Keratinocyte (primary cell): ENCODE measurements at places on chromosomes 1 and 21. TPM values are rescaled to one million over a fixed set of nuclear protein-coding genes. Genes with fewer than 3 reads are reported as not detected.

The GIPC2 gene
- 0.08 to 0.28 TPM (median 0.23 TPM) in 3 replicates for polyA plus RNA-seq

The CFHR5 gene
- not detected in 3 replicates for polyA plus RNA-seq

The NUDT4B gene
- polyA plus RNA-seq = 8.7 to 20.7 TPM (median 12.0 TPM) in 3 replicates

The FH gene
- polyA plus RNA-seq = 58.4 to 101 TPM (median 97.9 TPM) in 3 replicates

The TDRD5 gene
- polyA plus RNA-seq = 0.04 TPM in 1 of 3 replicates, not detected in the others

The SLC44A5 gene
- 0.31 to 0.72 TPM (median 0.49 TPM) in 3 replicates for polyA plus RNA-seq

The PGLYRP4 gene
- polyA plus RNA-seq = 2.4 to 21.6 TPM (median 3.8 TPM) in 3 replicates

The KRTAP22-1 gene
- polyA plus RNA-seq = not detected in 3 replicates

DNA sequence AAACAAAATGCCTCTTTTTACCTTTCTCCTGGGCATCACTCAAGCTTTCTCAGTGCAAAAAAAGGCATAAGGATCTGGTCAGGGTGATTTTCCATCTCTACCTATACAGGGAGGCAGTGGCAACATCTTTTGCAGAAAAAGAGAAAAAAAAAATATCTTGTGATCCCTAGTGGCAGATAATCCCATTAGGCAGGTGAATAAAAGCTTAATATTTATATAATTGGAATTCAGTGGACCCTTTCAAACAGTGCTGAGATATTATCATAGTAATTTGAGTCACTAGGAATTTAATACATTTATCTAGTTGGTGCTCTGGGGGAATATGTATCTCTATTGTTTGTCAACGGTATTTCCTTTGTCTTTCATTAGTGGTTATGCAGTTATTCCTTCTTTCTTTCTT is 29.9 kb upstream of the CXADR start:
- H3K27me3 ChIP-seq = peaks cover 6% of the 10 kb centered on the region
- H3K4me3 ChIP-seq = no peak overlapping the region
- no peaks in the 10 kb centered on the region for H3K36me3 ChIP-seq
- no peak overlapping the region for H3K27ac ChIP-seq
- DNase-seq = no peak
- H3K4me1 ChIP-seq = no peaks in the 10 kb centered on the region

DNA sequence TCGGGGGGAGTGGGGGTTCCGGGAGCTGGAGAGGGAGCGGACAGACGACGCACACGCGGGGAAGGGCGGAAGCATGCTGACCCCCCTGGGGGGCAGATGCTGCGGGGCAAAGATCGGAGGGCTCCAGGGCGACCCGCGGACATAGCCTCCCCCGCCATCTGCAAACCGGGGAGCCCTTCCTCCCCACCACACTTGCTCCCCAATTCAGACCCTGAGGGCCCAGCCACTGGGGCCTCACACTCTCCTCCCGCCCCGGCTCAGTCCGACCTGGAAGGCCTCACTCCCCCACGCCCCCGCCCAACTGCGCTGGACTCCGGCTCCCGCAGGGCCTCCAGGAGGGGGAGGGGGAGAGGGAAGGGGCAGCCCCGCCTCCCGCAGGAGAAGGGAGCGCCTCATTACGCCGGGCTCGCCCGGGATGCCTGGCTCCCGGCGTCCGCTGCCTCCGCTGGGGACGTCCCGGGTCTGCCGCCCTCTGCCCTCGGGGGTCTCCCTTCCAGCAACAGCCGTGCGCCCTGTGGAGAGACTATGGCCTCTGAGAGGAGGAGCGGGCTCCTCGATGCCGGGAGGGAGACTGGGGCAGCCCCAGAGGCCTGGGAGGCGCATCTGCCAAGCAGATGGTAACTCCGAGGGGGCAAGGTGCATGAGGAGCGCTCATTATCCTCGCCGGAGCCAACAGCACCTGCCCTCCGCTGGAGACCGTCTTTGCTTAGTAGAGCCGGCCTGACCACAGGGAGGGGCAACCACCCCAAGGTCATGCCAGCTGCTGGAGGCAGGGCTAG is 636 bp upstream of the CAMK2N1 start:
- DNase-seq = no peak
- H3K4me1 ChIP-seq = peaks cover 19% of the 10 kb centered on the region
- no peaks in the 10 kb centered on the region for H3K36me3 ChIP-seq
- peak overlapping the region; percentile 78 for H3K4me3 ChIP-seq
- no peaks in the 10 kb centered on the region for H3K27me3 ChIP-seq

- no peaks in the 10 kb centered on the region for H3K27me3 ChIP-seq
- H3K4me3 ChIP-seq = no peak overlapping the region
- no peak overlapping the region for H3K27ac ChIP-seq
- peaks cover 19% of the 10 kb centered on the region for H3K4me1 ChIP-seq
These were observed 8.3 kb upstream of the DIPK1A start for GRCh38 chr1:92969517-92969916.

GRCh38 chr1:203101813-203102634 is 16.2 kb upstream of the MYOG start:
- no peak for DNase-seq
- H3K27ac ChIP-seq = no peak overlapping the region
- peaks cover 4% of the 10 kb centered on the region for H3K27me3 ChIP-seq

GRCh38 chr1:20148571-20149500 is 9.7 kb downstream of the PLA2G2F start:
- no peak overlapping the region for H3K27ac ChIP-seq
- H3K4me3 ChIP-seq = no peak overlapping the region
- no peaks in the 10 kb centered on the region for H3K36me3 ChIP-seq
- no peak for DNase-seq

- H3K36me3 ChIP-seq = peaks cover 2% of the 10 kb centered on the region
- H3K4me3 ChIP-seq = no peak overlapping the region
- H3K4me1 ChIP-seq = peaks cover 42% of the 10 kb centered on the region
- DNase-seq = peak; percentile 82
- H3K27me3 ChIP-seq = no peaks in the 10 kb centered on the region
These were observed 1.4 kb upstream of the PTPRF start for GRCh38 chr1:43529206-43529731.

DNA sequence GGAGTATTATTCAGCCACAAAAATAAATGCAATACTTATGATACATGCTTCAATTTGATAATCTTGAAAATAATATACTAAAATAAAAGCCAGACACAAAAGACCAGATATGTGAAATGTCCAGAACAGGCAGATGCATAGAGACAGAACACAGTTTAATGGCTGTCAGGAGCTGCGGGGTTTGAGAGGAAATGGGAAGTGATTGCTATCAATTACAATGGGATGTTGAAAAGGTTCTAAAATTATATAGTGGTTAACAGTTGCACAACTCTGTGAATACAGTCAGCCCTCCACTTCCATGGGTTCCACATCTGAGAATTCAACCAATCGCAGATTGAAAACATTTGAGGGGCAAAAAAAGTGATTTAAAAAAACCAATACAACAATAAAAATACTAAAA is 54.0 kb downstream of the LTN1 start:
- H3K4me1 ChIP-seq = no peaks in the 10 kb centered on the region
- H3K4me3 ChIP-seq = no peak overlapping the region
- peaks cover 20% of the 10 kb centered on the region for H3K36me3 ChIP-seq
- no peaks in the 10 kb centered on the region for H3K27me3 ChIP-seq

DNA sequence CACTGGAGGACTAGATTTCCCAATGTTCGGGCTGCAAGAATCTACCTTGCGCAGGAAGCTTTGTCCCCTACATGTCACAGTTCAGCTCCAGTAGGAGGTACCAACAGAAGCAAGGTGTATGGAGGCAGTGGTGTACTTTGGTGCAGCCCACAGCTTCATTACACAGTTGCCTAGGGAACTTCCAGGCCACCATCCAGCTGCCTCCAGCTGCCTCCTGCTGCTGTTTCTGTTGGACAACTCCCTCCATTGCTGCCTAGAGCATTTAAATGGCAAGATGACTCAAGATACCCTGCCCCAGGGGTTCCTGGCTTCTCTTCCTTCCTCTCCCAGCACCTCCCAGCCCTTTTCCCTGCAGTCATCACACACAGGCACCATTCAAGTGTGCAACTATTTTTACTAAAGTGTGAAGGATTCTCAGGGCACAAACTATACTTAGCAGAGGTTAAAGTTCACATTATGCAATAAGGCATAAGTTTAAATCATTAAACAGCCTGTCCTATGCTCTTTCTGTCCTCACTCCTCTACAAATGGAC is 39.0 kb upstream of the ATP1A1 start:
- H3K4me1 ChIP-seq = peaks cover 10% of the 10 kb centered on the region
- peak; percentile 45 for DNase-seq
- H3K27ac ChIP-seq = no peak overlapping the region
- no peaks in the 10 kb centered on the region for H3K27me3 ChIP-seq
- no peak overlapping the region for H3K4me3 ChIP-seq
- H3K36me3 ChIP-seq = no peaks in the 10 kb centered on the region

- peak within 1 kb of the TSS; percentile 60 for H3K4me3 ChIP-seq
- H3K27me3 ChIP-seq = peaks cover 6% of the 10 kb centered on the region
- H3K4me1 ChIP-seq = peaks cover 15% of the 10 kb centered on the region
- no peak within 1 kb of the TSS for H3K27ac ChIP-seq
- H3K36me3 ChIP-seq = no peaks in the 10 kb centered on the region
These were observed at the start of gene TMEM61 for GRCh38 chr1:54980528-54981241. Gene TMEM61, plus strand, starts transcription at chr1:54980628. Its CDS starts 438 bp downstream, at chr1:54981066.

DNA sequence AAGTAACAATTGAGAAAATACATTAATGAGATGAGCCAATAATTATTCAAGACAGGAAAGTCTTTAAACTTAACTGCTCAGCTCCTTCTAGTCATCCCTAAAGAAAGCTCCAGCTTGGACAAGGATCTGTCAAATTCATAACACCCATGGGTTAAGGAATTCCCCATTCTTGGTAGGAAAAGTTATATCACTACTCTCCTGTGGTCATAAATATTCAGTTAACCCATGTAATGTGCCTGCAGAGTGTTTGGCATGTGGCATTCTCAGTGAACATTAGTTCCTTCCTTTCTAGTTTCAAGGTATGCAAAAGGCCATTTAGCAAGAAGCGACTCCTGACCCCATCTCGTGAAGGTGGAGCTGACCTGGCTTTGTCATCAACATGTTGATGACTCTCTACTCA is 76.7 kb upstream of the VCAM1 start:
- no peaks in the 10 kb centered on the region for H3K27me3 ChIP-seq

DNA sequence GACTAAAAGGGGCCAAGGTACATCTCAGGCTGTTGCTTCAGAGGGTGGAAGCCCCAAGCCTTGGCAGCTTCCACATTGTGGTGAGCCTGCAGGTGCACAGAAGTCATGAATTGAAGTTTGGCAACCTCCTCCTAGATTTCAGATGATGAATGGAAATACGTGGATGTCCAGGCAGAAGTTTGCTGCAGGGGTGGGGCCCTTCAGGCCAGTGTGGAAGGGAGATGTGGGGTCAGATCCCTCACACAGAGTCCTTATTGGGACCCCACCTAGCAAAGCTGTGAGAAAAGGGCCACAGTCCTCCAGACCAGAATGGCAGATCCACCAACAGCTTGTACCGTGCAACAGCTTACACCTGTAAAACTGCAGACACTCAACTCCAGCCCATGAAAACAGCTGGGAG is 67.4 kb upstream of the PTGS2 start:
- peaks cover 22% of the 10 kb centered on the region for H3K4me1 ChIP-seq
- H3K36me3 ChIP-seq = no peaks in the 10 kb centered on the region
- DNase-seq = no peak
- H3K27me3 ChIP-seq = no peaks in the 10 kb centered on the region

- peaks cover 11% of the 10 kb centered on the region for H3K27me3 ChIP-seq
- DNase-seq = no peak
- no peaks in the 10 kb centered on the region for H3K4me1 ChIP-seq
- H3K4me3 ChIP-seq = no peak overlapping the region
These were observed 10.1 kb downstream of the GLIS1 start for GRCh38 chr1:53728702-53729455.

GRCh38 chr1:203225071-203225470 is 4.4 kb downstream of the CHIT1 start:
- H3K27ac ChIP-seq = no peak overlapping the region
- DNase-seq = no peak
- peaks cover 8% of the 10 kb centered on the region for H3K27me3 ChIP-seq
- no peak overlapping the region for H3K4me3 ChIP-seq

- no peaks in the 10 kb centered on the region for H3K36me3 ChIP-seq
- no peak overlapping the region for H3K4me3 ChIP-seq
- DNase-seq = no peak
- no peaks in the 10 kb centered on the region for H3K27me3 ChIP-seq
- H3K4me1 ChIP-seq = peaks cover 55% of the 10 kb centered on the region
These were observed 159.4 kb upstream of the UBE2U start for GRCh38 chr1:64043976-64044375.

- H3K27ac ChIP-seq = no peak overlapping the region
- peak; percentile 58 for DNase-seq
- no peaks in the 10 kb centered on the region for H3K36me3 ChIP-seq
- H3K4me3 ChIP-seq = no peak overlapping the region
- peaks cover 8% of the 10 kb centered on the region for H3K4me1 ChIP-seq
These were observed 10.6 kb downstream of the AVPR1B start for GRCh38 chr1:206106328-206107167.

DNA sequence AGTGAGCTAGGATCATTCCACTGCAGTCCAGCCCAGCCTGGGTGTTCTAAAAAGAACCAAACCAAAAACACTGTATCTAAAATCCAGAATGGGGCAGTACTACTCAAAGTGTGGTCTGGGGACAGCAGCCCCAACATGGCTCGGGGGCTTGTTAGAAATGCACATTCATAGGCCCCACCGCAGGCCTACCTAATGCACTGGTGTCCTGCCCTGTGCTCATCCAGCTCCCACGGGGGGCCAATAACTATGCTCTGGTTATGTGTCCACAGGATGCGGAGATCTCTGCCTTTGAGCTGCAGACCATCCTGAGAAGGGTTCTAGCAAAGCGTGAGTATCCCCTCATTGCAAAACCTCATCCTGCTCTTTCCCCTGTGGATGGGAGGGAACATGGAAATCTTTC is 51.5 kb downstream of the CAPN2 start:
- no peak for DNase-seq
- no peaks in the 10 kb centered on the region for H3K4me1 ChIP-seq
- H3K36me3 ChIP-seq = peaks cover 62% of the 10 kb centered on the region
- H3K27me3 ChIP-seq = no peaks in the 10 kb centered on the region
- H3K4me3 ChIP-seq = no peak overlapping the region
- H3K27ac ChIP-seq = no peak overlapping the region

DNA sequence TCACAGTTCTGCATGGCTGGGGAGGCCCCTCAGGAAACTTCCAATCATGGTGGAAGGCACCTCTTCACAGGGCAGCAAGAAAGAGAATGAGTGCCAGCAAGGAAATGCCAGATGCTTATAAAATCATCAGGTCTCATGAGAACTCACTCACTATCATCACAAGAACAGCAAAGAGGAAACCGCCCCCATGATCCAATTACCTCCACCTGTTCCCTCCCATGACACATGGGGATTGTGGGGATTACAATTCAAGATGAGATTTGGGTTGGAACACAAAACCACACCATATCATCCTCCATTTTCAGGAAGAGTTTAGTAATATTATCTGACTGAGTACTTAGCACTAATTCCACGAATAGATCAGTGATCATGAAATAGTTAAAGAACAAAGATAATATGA is 244.2 kb downstream of the LMO4 start:
- no peak for DNase-seq
- H3K27me3 ChIP-seq = no peaks in the 10 kb centered on the region
- H3K4me3 ChIP-seq = no peak overlapping the region
- H3K27ac ChIP-seq = no peak overlapping the region
